Left ventricle myocardium inferior (tissue), 1 donor: ENCODE measurements at places on chromosomes 12 and 14. TPM values are rescaled to one million over a fixed set of nuclear protein-coding genes. Genes with fewer than 3 reads are reported as not detected.

FOXM1 gene
- 0.71 TPM for total RNA-seq

LAG3 gene
- total RNA-seq, result not detected

SYCP3 gene
- total RNA-seq, result not detected

CD163 gene
- 44.7 TPM for total RNA-seq
